ENCODE measurements at places on chromosomes 5 and 9. TPM values are rescaled to one million over a fixed set of nuclear protein-coding genes. Genes with fewer than 3 reads are reported as not detected.

DNA sequence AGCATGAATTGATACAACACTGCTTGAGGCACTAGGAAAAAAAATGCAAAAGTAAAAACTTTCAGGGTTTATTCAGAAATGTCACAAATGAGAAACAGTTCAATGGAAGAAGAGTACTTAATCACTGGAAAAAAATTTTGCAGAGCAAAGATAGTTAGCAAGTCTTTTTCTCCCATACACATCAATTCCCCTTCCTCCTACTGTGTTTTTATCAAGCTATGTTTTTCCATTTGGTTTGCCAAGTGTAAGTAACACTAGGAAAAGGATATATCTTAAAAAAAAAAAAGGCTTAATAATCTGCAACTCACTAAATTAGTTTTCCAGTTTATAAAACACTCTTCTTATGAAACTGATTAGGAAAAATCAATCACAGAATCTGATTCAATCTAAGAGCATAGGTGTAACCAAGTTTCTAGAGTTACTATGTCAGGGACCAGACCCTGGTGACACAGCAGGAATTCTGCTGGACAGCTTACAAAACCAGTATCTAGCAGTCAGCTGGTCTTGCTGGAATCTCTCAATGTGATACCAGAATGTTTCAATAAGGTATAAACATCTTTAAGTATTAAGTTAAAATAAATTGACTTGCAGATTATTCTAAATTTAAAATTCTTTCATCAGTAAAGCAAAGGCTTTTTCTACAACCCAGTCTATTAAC lies 34.7 kb downstream of the RNF145 start:
- no peak for DNase-seq

- no peak for DNase-seq
Observed at GRCh38 chr5:150486402-150487198, 21.3 kb upstream of the NDST1 start.

- no peak for DNase-seq
Observed at GRCh38 chr9:119053070-119053469, 316.2 kb downstream of the BRINP1 start.

DNA sequence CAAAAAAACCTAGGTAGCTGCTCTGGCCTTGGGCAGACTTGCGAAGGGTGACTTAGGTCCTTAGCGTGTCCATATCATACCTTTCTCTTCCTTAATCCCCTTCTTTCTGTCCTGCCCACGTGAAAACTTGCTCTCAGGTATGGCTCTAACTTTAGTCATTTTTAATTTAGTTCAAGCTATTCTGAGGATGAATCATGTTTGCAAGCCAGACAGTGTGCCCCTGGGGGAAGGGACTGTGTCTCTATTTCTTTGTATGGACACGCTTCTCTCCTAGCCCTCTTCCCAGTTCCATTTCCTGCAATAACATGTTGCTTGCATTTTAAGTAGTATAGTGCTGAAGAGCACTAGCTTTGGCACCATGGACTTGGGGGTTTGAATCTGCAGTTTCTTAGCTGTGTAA lies 120.6 kb downstream of the PTTG1 start:
- DNase-seq = no peak

GRCh38 chr5:175517824-175518450 lies 39.6 kb downstream of the SFXN1 start:
- DNase-seq = no peak

Gene C9orf50
- total RNA-seq = not detected

Gene MSX2
- 0.53 TPM for total RNA-seq

All from glomerular endothelial cell (primary cell).